Glomerular endothelial cell (primary cell): ENCODE measurements at places on chromosomes 2 and 18.

- no peak for DNase-seq
Observed at GRCh38 chr2:101047075-101047766, 45.1 kb downstream of the RPL31 start.

DNA sequence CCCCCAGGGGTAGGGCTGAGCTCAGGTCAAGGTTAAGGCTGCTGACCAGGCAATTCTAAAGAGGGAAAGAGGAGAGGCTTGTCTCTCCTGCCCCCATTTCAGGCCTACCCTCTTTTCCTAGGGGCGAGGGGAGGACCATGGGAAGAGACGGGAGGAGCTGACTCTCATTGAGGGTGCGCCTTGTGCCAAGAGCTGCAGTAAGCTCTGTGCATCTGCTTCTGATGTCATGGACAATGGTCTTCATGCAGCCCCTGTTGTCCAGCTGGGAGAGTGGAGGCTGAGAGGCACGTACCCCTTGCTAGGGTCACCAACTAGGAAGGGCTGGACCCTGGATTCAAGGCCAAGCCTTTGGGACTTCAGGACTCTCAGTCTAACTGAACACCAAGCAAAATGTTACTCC lies 45.2 kb downstream of the PTGR3 start:
- no peak for DNase-seq

- DNase-seq = no peak
Observed at GRCh38 chr2:70516596-70516995, 37.0 kb downstream of the TGFA start.

- DNase-seq = no peak
Observed at GRCh38 chr18:12253663-12254135, 462 bp upstream of the CIDEA start.

GRCh38 chr2:226792155-226792881 lies 7.3 kb downstream of the IRS1 start:
- DNase-seq = no peak

GRCh38 chr18:37540424-37541138 lies 25.0 kb downstream of the CELF4 start:
- no peak for DNase-seq

DNA sequence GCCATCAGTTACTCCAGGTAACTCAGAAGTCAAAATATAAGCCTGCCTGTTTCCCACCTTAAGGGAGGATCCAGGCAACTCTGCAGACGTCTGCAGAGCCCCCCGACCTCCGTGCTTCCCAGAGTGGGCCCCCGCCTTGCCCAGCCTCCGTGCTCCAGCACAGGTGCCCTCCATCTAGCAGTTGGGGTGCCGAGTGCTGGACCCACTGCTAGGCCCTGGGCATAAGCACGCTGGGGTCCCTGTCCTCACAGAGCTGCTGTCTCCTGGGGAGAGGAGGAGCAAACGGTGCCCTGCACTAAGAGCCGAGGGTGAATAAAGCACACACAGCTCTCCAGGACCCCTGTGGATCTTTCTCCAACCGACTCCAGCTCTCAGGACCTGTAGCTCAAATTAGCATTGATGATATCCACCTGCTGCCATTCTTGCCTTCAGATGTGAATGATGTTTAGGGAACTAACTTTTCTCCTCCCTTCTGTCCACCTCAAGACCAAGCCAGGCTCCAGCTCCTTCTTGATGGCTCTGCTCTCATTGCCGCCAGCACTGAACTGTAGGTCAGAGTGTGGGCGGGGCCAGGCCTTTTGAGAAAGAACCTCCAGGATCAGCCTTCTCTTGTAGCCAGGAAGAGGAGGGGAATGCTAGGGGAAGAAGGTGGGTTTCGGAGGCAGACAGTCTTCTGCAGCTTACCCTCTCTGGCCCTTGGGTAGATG lies 121.2 kb downstream of the SMAD7 start:
- DNase-seq = no peak

- DNase-seq = no peak
Observed at GRCh38 chr2:71833855-71834560, 313.7 kb downstream of the CYP26B1 start.

DNA sequence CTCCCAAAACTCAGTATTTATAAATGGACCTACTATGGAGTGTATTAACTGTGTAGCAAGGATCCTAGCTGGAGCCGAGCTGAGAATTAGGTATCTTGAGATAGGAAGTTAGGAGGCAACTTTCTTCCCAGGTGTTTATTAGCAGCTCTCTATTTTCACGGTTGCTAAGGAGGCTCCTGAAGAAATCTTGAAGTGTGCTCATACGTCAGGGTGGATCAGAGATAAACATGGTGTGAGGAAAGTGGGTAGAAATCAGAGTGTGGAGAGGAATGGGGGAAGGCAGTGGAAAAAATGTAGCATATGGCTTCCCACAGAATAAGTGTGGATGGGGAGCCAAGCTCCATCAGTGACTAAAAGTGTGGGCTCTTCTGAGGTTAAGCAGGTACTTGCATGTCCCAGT lies 104.3 kb downstream of the ABCA12 start:
- no peak for DNase-seq
